ENCODE measurements at places on chromosomes 2 and 18. TPM values are rescaled to one million over a fixed set of nuclear protein-coding genes. Genes with fewer than 3 reads are reported as not detected.
A peak's percentile ranks its signal among the peaks of the same experiment; 100 is the strongest.

DNA sequence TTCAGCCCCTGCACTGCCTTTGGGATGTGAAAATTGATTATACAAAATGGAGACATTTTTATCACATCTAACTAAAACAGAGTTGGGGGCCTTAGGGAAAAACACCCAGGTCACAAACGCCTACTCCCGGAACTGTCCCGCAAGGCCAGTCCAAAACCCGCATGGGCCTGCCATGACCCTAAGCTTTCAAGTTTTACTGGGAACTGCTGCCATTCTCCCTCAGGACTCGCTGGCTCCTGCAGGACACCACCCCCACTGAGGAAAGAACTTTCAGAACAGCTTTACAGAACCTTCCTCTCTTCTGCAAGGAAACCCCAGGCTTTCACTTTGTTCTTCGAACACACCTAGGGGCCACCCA is 320.4 kb upstream of the HS6ST1 start:
- DNase-seq: peak; percentile 50

Gene IL36A
- not detected for total RNA-seq

DNA sequence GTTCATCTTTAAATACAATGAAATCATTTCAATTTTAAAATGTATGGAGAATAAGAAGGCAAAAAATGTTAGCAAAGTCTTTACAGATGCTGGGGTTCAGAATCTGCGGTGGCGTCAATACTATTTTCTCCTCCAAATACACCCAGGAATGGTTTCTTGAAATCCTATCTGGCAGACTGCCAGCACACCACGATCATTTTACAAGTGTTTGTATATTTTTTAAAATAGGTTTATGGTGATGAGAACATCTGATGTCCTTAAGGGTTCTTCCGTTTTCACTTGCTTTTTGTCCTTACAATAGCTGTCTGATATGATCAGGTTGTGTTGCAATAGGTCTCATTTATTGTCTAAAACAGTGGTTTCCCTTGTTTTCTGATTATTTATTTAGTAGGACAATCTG is 89.6 kb downstream of the CMPK2 start:
- no peak for DNase-seq

GRCh38 chr2:239154971-239155805 is 245.6 kb downstream of the HDAC4 start:
- DNase-seq: no peak

GRCh38 chr2:157764386-157764785 is 111.7 kb downstream of the ACVR1 start:
- DNase-seq: no peak

- no peak for DNase-seq
Measured at GRCh38 chr2:32752952-32753351, 125.1 kb downstream of the TTC27 start.

- DNase-seq: no peak
Measured at GRCh38 chr18:12907258-12907925, 23.4 kb upstream of the PTPN2 start.

GRCh38 chr2:74461187-74462053 is 3.2 kb downstream of the WBP1 start:
- DNase-seq: no peak

DNA sequence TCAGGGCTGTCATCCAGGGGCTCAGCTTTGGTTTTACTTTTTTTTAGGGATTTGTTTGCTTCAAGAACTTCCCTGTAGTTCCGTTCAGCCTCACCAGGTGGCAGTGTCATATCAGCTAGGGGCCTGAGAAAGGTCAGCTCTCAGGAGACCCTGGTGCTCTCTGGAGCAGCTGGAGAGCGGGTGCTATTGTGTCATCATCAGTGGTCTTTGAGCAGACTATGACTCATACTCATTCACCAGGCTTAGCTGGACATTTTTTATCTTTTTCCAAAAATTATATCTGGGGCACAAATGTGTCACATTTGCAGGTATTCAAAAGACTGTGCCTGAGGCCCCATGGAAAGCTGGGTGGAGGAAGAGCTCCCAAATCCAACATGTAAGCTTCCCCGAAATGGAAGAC is 24.4 kb downstream of the ZNF892 start:
- DNase-seq: no peak

DNA sequence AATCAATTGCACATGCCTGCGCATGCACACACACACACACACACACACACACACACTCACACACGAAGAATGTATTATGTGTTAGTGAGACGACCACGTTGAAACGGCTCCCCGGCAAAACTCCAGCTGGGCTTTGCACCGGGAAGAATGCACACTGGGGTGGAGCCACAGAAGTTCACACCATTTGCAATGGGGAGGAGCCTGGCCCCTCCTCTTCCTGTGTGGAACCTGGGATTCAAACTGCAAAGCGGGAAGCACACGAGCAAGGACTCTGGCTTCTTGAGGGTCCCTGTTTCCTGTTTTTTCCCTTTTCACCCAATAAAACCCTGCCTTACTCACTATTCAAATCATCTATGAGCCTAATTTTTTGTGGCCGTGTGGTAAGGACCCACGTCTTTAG is 304.0 kb upstream of the TMEFF2 start:
- no peak for DNase-seq

DNA sequence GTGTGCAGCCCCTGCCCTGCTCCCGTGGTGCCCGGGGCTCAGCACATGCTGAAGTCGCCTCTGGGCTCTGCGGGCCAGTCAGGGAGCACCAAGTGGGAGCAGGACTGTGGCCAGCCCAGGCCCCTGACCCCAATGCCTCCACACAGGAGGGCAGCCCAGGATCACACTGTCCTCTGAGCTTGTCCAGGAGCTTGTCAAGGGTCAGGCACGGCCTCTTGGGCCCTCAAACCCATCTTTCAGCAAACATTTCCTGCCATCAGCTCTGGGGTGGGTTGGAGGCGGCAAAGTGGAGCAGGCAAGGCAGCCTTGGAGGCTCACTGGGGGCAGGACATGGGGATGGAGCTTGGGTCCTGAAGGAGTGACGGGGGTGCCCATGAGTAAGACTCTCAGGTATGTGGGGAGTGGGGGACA is 10.3 kb downstream of the SNED1 start:
- DNase-seq: no peak

GRCh38 chr18:52242711-52243110 is 97.3 kb upstream of the DCC start:
- DNase-seq: no peak

- peak; percentile 85 for DNase-seq
Measured at GRCh38 chr18:79954791-79955190, 3.3 kb upstream of the SLC66A2 start.

DNA sequence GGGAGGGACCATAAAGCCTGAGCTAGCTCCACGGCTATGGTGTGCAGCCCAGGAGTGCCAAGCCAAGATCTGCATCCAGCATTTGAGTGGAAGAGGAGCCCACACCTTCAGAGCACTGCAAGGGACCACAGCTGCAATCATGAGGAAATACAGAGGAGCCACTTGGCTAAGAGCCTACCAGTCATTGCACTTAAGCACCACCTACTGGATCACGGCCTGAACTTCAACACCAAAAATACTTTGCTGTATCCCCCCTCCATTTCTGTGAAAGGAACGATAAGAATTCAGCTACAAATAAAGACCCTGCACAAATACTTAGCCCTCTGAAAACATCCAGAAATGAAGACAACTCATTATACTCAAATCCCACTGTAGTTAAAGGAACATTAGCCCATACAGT is 545.3 kb downstream of the TSN start:
- DNase-seq: no peak

DNA sequence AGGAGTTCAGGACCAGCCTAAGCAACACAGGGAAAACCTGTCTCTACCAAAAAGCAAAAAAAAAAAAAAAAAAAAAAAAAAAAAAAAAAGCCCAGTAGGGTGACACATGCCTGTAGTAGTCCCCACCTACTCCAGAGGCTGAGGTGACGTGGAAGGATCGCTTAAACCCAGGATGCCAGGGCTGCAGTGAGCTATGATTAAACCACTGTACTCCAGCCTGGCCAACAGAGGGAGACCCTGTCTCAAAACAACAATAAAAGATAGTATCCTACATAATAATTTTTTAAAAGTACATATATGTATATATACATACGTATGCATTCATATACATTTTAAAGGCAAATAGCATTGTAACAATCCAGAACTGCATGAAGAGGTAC is 51.7 kb downstream of the SOS1 start:
- no peak for DNase-seq

GRCh38 chr2:240970816-240971215 is 27.6 kb upstream of the SNED1 start:
- DNase-seq: no peak

GRCh38 chr2:9820020-9820973 is 23.0 kb upstream of the TAF1B start:
- DNase-seq: peak; percentile 36

Gene PLB1
- 10.3 TPM for total RNA-seq

DNA sequence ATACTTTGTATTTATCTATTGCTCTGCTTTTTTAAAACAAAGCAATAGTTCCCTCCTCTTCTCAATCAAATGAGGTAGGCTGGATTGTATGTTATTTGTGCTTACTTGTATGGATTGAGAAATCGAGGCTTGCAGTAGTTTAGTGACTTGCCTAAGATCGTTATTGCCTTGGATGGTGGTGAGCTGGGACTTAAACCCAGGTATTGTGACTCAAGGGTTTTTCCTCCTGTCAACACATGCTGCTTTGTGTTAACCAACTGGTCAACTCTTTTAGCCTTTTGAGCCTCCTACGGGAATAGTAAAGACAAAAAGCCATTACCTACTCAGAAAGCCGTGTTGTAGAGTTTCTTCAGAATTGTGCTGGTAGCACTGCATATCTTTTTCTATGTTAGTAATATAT is 95.2 kb upstream of the THUMPD2 start:
- no peak for DNase-seq

GRCh38 chr2:101012054-101012705 is 10.1 kb downstream of the RPL31 start:
- no peak for DNase-seq

DNA sequence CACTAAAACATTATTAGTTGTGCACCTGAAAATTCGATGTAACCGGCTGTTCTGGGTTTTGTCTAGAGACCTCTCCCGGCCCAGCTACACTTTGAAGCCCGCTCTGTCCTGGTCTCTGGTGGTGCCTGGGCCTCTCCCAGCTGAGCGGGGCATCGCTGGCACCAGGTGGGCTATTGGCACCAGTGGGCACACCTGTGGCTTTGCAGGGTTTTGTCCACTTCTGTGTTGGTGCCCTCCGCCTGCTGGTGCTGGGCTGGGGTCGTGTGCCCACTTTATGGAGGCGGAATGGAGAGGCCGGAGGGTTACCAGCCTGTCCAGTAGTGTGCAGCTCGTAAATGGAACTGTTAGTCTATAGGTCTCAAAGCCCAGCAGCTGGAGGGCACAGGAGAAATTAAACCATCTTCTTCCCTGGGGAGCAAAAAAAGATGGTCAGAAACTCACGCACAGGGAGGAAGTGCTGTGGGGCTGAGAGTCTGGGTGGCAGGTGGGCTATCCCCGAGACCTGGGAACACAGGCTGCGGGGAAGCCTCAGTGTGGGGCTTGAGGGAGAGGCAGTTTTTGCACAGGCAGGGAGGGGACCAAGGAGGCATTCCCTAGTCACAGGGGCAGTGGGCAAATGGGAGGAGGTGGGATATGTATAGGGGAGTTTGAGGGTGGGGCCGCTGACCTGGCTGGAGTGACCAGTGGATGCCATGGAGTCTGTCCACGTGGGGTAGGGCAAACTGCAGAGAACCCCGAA is 30.4 kb downstream of the SH3BP4 start:
- DNase-seq: no peak

DNA sequence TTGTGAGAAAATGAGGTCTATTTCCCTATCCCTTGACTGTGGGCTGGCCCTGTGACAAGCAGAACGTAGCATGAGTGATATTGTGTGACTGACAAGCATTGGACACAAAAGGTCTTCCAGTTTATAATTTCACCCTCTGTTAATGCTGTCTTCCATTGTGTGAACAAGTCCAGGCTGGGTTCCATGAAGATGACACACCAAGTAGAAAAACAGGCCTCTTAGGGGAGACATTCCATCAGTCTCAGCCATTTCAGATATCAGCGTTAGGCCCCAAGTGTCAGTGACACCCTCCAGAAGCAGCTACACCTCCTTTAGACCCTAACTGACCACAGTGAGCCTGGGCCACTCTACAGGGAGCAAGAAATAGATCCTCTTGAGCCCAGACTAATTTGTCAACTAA is 511.3 kb downstream of the FBXO15 start:
- no peak for DNase-seq

Gene GKN2
- not detected for total RNA-seq

DNA sequence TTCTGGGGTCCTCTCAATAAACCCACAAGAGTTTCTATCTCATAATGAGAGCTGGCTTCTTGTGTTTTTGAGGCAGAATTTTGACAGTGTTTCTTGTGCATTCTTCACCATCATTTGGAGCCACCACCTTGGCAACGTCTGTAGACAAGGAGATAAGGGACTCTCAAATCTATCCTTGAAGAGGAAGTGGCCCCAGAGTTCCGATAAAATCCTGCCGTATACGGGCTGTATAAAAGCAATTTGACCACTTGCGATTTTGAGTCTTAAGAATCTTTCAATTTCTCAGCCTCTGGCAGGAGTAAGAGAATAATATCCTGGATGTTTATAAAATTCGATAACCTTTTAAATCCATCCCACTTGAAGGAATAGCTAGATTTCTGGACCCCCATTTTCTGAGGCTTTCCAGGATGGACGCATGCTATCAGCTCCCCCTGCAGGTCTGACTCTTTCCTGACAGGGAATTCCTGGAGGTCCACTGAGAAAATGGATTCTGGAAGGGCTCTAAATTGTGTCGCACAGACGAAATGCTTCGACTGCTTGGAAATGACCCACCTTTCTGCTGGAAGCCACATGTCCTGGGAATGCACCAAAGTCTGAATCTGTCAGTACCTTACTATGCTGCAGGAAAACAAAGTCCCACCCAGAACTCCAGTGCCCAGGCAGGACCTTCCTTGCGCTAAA is 54.1 kb downstream of the E2F6 start:
- DNase-seq: peak; percentile 82

Gene FAM110C
- total RNA-seq: 25.6 TPM

- no peak for DNase-seq
Measured at GRCh38 chr2:182509-183122, 81.2 kb downstream of the SH3YL1 start.

GRCh38 chr18:12373771-12374116 is 3.3 kb downstream of the AFG3L2 start:
- no peak for DNase-seq

DNA sequence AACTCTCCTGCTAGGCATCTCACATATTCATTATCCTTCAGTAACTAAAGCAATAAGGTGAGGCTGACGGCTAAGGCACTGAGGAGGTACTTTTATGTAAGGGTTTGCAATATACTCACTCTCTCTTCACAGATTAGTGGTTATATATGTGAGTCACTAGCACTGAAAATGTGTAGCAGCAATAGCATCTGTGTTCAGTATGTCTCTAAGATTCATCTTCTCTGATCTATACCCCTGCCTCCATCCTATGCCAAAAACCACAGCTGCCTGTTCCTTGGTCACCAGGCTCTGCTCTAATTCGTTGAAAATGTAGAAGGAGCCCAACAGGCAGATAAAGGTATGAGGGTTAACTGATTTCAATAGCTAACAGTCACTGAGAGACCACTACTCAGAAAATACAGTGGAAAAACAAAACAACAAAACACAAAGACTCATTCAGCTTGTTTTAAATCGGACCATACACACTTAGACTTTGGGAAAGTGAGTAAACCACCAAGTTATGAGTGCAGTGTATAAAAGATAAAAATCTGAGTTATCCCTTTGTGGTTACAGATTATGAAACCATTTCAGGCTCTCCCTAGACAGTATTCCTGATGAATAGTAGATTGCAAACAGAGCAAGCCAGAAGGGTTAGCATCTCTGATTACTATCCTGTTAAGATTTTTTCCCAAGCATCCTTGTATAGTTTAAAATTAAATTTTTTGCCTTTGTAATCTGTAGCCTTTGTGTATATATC is 75.3 kb upstream of the CYP26B1 start:
- DNase-seq: no peak

Measured in lower leg skin (tissue), 4 donors.